ENCODE measurements at places on chromosomes 3 and 15. TPM values are rescaled to one million over a fixed set of nuclear protein-coding genes. Genes with fewer than 3 reads are reported as not detected.

DNA sequence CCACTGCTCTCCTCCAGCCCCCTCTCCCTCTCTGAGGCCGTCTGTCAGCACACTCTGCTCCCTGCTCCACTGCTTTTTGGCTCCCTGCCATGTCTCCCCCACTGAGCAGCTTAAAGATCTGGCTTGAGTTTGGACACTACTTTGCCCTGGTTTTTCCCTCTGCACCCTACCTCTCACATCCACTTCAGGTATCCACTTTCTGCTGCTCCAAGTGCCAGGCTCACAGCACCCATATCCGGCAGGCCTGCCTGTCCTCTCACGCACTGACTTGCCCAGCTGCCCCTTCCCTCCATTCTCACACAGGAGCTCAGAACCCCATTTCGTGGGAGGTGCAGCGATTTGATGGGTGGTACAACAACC lies 3.7 kb downstream of the DUOX1 start:
- no peak overlapping the region for H3K4me3 ChIP-seq
- H3K36me3 ChIP-seq = no peaks in the 10 kb centered on the region
- H3K27me3 ChIP-seq = peaks cover 28% of the 10 kb centered on the region
- H3K27ac ChIP-seq = no peak overlapping the region
- H3K4me1 ChIP-seq = peaks cover 3% of the 10 kb centered on the region

DNA sequence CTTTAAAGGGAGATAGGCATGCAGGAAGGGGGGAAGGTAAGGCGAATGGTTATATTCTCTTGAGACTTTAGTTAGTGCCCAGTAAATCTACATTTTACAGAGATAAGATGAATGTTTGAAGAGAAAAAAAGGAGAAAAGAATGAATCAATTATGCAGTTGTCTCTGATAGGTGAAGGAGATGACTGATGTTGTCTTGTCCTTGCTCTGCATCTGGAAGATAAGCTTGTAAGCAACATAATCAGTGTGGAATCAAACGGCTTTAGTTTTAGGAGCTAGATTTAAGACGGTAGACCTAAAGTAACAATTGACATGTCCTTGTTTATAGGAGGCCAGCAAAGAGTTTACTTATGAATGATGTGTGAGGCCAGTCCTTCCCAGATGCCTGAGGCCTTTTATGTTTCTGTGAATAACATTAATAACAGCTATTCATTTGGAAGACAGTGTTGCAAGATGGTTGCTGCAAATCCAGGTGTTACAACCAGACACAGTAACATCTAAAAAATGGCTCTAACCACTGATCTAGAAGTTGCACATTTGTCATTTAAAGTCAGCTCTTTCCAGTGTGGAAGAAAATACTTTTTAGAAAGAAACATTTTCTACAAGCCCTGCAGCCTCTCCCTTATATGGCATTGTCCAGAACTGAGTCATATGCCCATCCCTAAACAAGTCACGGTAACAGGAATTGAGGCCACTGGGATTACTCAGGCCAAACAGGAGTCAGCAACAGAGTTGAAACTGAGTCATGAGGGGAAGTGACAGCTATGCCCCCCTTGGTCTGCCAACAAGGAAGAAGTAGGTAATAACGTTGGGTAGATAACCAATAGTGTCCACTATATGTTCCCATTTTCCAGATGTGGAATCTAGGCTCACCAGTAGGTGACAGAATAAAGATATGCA lies 77.5 kb upstream of the FBN1 start:
- DNase-seq = no peak
- no peak overlapping the region for H3K27ac ChIP-seq
- no peaks in the 10 kb centered on the region for H3K4me1 ChIP-seq
- no peaks in the 10 kb centered on the region for H3K27me3 ChIP-seq
- no peaks in the 10 kb centered on the region for H3K36me3 ChIP-seq

GRCh38 chr3:291646-292436 lies 95.3 kb downstream of the CHL1 start:
- DNase-seq = no peak
- H3K27ac ChIP-seq = no peak overlapping the region
- no peaks in the 10 kb centered on the region for H3K27me3 ChIP-seq
- H3K4me3 ChIP-seq = no peak overlapping the region
- H3K4me1 ChIP-seq = no peaks in the 10 kb centered on the region
- no peaks in the 10 kb centered on the region for H3K36me3 ChIP-seq

GRCh38 chr3:18438586-18438985 lies 13.4 kb upstream of the SATB1 start:
- H3K27ac ChIP-seq = no peak overlapping the region
- no peaks in the 10 kb centered on the region for H3K36me3 ChIP-seq
- peaks cover 5% of the 10 kb centered on the region for H3K27me3 ChIP-seq
- no peaks in the 10 kb centered on the region for H3K4me1 ChIP-seq
- no peak overlapping the region for H3K4me3 ChIP-seq

DNA sequence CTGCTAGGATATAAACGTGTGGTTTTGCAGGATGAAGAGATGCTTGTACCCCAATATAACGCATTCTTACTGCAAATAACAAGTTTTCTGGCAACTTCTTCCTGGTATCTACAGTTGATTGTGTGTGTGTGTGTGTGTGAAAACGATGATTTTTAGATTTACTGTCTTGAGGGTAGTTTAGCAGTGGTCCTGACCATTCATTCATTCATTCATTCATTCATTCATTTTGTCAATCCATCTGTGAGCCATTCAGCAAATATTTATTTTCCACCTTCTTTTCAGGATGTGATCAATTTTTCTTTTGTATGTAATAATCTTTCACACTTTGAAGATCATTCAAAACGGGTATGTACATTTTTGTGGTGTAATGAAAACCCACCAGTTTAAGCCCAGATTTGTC lies 250.7 kb downstream of the PTPRG start:
- no peaks in the 10 kb centered on the region for H3K36me3 ChIP-seq
- no peaks in the 10 kb centered on the region for H3K27me3 ChIP-seq
- DNase-seq = no peak
- no peak overlapping the region for H3K4me3 ChIP-seq

DNA sequence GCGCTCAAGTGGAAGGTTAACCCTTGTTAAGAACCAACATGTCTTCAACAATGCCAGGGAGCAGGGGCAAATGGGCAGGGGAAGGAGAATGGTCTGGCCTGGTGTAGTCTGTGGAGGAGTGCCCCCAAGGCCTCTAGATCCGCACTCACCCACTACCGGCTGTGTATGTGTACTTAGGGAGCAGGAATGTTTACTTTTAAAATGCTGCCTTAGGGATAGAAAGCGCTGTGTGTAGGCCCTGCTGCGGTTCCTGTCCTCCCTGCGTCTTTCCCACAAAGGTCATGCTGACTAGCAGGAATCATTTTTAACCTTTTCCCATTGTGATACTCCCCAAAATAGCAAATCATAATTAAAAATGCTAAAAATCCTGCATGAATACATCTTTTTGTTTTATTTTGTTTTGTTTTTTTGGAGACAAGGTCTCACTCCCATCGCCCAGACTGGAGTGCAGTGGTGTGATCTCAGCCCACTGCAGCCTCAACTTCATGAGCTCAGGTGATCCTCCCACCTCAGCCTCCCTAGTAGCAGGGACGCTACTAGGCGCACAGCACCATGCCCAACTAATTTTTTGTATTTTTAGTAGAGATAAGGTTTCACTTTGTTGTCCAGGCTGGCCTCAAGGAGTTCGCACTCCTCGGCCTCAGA lies 35.9 kb upstream of the CEMIP start:
- H3K4me1 ChIP-seq = no peaks in the 10 kb centered on the region
- H3K36me3 ChIP-seq = no peaks in the 10 kb centered on the region
- no peak overlapping the region for H3K27ac ChIP-seq
- no peak for DNase-seq

The ZNF860 gene
- not detected for total RNA-seq
